ENCODE measurements at places on chromosomes 6 and 20. TPM values are rescaled to one million over a fixed set of nuclear protein-coding genes. Genes with fewer than 3 reads are reported as not detected.
A peak's percentile ranks its signal among the peaks of the same experiment; 100 is the strongest.

Gene AIF1
- 69.6 TPM for total RNA-seq

Gene NCOA3
- 140 TPM for total RNA-seq

Gene IMPG1
- total RNA-seq = not detected

Gene RALGAPB
- 29.8 TPM for total RNA-seq

Gene MOCS1
- total RNA-seq = 0.69 TPM

Gene GGTLC1
- not detected for total RNA-seq

- peaks cover 69% of the 10 kb centered on the region for H3K4me1 ChIP-seq
- H3K27ac ChIP-seq = peak overlapping the region; percentile 81
- H3K27me3 ChIP-seq = no peaks in the 10 kb centered on the region
- H3K4me3 ChIP-seq = peak overlapping the region; percentile 59
Measured at GRCh38 chr6:149337320-149337719, 19.8 kb downstream of the TAB2 start.

DNA sequence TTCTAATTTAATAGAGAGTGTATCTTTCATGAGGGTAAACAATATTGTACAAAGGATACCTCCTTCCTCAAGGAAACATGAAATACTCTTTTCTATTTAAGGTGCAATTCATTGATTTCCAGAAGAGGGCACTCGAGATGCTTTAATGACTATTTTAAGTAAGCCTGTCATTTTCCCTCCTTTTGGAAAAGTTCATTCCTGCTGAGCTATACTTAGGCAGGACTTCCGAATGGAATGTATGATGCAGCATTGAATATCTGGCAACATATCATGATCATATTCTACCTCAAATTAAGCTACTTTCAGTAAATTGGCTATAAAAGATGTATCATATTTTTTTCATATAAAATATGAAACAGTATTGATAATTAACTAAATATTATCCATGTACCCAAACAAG lies 5.0 kb downstream of the DST start:
- no peaks in the 10 kb centered on the region for H3K36me3 ChIP-seq
- no peaks in the 10 kb centered on the region for H3K27me3 ChIP-seq
- no peaks in the 10 kb centered on the region for H3K4me1 ChIP-seq
- H3K27ac ChIP-seq = no peak overlapping the region
- DNase-seq = no peak
- H3K4me3 ChIP-seq = no peak overlapping the region

GRCh38 chr6:40558102-40558501 lies 29.1 kb downstream of the LRFN2 start:
- peaks cover 7% of the 10 kb centered on the region for H3K27me3 ChIP-seq
- no peaks in the 10 kb centered on the region for H3K4me1 ChIP-seq
- DNase-seq = no peak
- H3K4me3 ChIP-seq = no peak overlapping the region
- H3K27ac ChIP-seq = no peak overlapping the region

DNA sequence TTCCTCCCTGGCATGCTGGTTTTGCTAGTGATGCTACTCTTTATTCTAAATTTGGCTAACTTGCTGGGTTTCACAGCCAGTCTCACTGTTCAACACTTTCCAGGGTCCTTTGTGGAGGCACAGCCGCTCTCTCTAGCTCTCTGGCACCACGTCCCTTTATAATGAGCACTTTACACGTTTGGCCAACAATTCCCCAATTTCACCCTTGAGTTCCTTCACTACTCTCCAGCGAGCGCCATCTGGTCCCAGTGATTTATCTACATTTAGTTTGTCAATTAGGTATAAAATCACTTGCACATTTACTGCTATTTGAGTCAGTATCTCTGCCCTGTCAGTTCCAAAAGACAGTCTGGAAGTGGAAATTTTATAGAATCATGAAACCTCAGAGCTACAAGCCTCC lies 241.9 kb upstream of the MOCS1 start:
- peaks cover 4% of the 10 kb centered on the region for H3K27me3 ChIP-seq
- H3K27ac ChIP-seq = no peak overlapping the region
- H3K36me3 ChIP-seq = no peaks in the 10 kb centered on the region
- no peaks in the 10 kb centered on the region for H3K4me1 ChIP-seq

DNA sequence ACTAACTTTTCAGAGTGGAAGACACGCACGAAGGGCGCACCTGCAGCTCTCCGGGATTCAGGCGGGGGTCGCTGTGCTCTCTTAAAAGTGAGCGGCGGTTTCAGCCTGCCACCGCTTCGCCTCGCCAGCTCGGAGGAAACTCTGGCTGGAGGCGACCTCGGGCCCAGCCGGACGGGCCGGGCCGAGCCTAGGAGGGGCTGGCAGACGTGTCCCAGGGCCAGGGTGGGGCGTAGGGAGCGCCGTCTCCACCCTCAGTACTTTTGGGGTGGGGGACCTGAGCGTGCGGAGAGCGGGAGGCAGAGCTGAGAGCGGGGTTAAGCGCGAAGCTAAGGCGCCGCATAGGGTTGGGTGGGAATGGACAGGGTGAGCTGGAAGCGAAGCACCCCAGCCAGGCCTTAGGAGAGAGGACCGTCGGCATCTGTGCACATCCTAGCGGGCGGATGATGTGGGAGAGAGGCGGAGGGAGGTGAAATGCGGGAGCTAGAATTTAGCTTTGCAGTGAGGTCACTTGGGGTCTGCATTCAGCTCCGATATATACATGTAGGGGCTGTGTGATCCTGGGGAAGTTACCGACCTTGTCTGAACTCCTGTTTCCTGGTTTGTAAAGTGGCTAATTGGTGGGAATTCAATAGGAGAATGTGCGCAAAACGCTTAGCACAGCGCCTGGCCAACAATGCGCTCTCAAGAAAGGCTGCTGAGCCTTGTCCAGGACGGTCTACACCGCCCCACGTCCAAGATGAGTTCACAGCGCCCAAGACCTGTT lies 6.5 kb upstream of the TFAP2A start:
- no peak overlapping the region for H3K27ac ChIP-seq
- H3K4me3 ChIP-seq = no peak overlapping the region
- peaks cover 4% of the 10 kb centered on the region for H3K4me1 ChIP-seq
- DNase-seq = no peak

GRCh38 chr20:5825130-5825719 lies 75.0 kb downstream of the SHLD1 start:
- H3K4me3 ChIP-seq = no peak overlapping the region
- H3K27ac ChIP-seq = no peak overlapping the region
- H3K36me3 ChIP-seq = peaks cover 6% of the 10 kb centered on the region
- DNase-seq = no peak
- H3K4me1 ChIP-seq = peaks cover 12% of the 10 kb centered on the region
- H3K27me3 ChIP-seq = no peaks in the 10 kb centered on the region

DNA sequence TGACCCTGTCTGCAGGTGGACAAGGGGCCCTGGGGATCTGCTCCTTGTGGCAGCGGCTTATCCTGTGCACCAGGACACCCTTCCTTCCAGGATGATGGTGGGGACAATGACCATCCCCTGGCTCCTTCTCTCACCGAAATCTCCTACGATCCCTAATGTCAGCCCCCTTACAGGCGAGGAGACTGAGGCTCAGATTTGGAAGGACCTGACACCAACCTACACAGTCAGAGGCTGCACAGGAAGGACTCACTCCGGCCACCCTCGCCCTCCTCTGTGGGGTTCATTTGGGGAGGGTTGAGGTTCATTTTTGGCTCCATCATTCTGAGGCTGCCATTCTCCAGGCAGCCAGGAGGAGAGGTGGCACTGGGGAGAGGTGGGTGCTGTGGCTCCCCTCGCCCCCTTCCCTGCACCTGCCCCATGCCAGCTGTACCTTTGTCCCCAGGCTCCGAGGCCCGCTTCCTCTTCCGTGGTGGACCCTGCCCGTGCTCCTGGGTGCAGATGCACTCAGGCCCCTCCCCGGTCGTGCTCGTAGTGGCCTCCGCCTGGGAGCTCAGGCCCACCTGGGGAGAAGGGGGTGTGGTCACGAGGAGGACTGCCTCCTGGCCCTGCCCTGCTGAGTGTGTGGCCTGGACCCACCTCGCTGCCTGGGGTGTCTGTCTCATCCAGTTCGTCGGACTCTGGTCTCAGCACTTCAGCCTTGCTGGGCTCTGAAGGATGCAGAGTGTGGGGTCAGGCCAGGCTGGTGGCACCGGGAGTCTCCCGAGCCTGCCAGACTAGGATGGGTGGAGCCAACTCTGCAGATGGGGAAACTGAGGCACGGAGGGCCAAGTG lies 5.3 kb upstream of the CABLES2 start:
- H3K27ac ChIP-seq = no peak overlapping the region
- no peaks in the 10 kb centered on the region for H3K27me3 ChIP-seq
- H3K4me3 ChIP-seq = no peak overlapping the region
- H3K36me3 ChIP-seq = no peaks in the 10 kb centered on the region

DNA sequence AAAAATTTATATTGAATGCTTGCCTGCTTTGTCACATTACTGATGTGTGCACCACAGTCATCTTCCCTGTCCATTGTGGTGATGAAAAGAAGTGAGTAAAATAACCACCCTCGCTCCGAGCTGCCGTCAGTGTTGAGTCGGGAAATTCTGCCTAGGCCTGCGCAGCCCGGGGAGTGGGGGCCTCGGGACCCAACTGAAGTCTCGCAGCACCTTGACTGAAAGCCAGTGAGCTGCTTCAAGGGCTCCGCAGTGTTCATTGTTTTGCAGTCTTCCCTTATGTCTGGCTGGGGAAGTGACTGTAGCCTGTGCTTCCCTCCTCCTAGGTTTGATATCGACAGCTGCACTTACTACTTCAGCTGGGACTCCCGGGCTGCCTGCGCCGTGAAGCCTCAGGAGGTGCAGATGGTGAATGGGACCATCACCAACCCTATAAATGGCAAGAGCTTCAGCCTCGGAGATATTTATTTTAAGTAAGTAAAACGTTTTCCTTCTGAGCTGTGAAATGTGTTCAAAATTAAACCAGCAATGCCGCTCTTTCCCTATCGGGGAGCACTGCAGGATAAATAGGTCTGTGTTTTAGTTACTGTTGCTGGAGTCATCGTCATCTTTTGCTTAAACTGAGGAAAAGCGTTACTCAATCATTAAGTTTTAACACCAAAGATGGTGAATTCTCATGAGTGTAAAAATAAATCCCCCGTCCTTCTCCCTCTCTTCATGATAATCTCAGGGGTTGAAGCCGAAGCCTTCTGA lies 32.7 kb upstream of the SLC22A1 start:
- no peak for DNase-seq
- H3K4me1 ChIP-seq = peaks cover 3% of the 10 kb centered on the region
- H3K27me3 ChIP-seq = no peaks in the 10 kb centered on the region
- H3K4me3 ChIP-seq = no peak overlapping the region
- no peak overlapping the region for H3K27ac ChIP-seq

DNA sequence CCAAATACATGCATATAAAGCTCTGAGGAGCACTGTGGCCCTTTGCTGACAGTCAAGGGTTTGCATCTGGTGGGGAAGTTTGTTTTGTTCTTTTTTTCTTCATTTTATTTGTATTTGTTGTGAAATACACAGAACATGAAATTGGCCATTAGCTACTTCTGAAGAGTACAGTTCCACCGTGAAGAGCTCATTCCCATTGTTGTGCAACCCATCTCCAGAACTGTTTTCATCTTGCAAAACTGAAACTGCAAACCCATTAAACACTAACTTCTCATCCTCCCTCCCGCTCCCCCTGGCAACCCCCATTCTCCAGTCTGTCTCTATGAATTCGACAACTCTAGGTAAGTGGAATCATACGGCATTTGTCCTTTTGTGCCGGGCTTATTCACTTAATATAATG lies 231.3 kb downstream of the TFAP2C start:
- H3K4me1 ChIP-seq = no peaks in the 10 kb centered on the region
- no peaks in the 10 kb centered on the region for H3K36me3 ChIP-seq
- H3K27me3 ChIP-seq = peaks cover 12% of the 10 kb centered on the region
- H3K27ac ChIP-seq = no peak overlapping the region
- H3K4me3 ChIP-seq = no peak overlapping the region
- no peak for DNase-seq

- H3K4me1 ChIP-seq = peaks cover 37% of the 10 kb centered on the region
- peak overlapping the region; percentile 48 for H3K27ac ChIP-seq
- DNase-seq = peak; percentile 87
- H3K36me3 ChIP-seq = peaks cover 48% of the 10 kb centered on the region
- peak overlapping the region; percentile 66 for H3K4me3 ChIP-seq
Measured at GRCh38 chr20:44911264-44911921, 1.5 kb downstream of the PABPC1L start.

DNA sequence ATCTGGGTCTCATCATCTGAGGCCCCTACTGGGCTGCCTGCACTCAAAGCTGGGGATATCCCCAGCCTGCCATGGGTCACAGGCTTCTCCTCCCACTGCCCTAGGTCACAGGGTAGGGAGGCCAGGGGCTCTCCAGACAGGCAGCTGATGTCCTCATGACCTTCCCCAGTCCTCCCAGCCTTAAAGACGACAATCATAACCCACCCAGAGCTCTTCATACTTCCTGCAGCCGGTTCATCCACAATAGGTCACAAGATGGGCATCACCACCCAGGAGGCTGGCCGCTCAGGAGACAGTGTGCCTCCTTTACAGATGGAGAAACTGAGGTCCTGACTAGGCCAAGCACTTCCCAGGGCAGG lies 15.2 kb downstream of the TFEB start:
- H3K4me1 ChIP-seq = peaks cover 12% of the 10 kb centered on the region
- no peak overlapping the region for H3K27ac ChIP-seq
- no peaks in the 10 kb centered on the region for H3K27me3 ChIP-seq
- no peak for DNase-seq

DNA sequence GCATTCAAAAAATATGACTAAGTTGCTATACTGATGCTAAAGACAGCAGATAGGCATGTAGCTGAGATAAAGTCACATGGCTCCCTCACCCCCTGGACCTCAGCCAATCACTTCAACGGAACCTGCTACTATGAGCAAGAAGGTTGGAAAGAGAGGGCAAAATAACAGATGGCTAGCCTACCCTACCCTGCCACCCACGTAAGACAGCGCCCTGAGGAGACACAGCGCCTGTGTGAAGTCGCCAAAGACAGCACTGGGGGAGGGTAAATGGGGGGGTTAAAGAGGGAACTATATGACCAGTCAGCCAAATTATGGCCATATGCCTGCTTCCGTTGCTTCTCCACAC lies 163.2 kb downstream of the RALGAPA2 start:
- peak overlapping the region; percentile 14 for H3K27ac ChIP-seq
- H3K36me3 ChIP-seq = peaks cover 21% of the 10 kb centered on the region
- H3K27me3 ChIP-seq = no peaks in the 10 kb centered on the region
- no peak for DNase-seq

- H3K4me1 ChIP-seq = no peaks in the 10 kb centered on the region
- peaks cover 2% of the 10 kb centered on the region for H3K27me3 ChIP-seq
- no peak overlapping the region for H3K27ac ChIP-seq
- H3K36me3 ChIP-seq = no peaks in the 10 kb centered on the region
Measured at GRCh38 chr6:167237438-167238145, 53.5 kb upstream of the UNC93A start.

DNA sequence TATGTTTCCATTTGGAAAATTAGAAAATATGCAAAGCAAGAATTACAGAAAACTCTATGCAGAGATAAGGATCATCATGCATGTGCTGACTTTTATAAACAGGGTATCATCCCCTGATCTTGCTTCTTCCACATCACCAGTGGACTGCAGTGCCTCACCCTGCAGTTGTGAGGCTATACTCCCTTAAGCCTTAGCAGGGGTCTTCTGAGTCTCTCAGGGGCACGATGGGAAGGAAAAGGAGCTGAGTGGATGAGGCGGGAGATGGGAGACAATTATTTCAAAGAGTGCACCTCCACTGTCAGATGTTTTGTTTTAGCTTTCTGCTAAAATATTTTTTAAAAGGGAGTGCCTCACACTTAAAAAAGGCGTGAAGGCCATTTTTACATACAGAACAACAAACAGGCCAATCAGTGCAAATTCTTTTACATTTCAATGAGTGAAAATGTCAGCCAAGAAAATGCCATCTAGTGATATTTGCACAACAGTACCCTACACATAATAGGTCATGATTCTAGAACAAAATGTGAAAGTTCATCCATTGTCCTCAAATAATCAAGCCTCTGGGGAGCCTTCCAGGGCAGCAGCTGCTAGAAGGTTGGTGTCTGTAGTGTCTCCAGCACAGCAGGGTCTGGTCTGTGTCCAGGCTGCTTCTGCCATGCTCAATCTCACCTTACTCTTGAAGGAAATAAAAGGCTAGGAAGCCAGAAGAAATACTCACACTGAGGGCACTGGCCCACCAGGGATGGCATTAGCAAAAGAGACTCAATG lies 13.2 kb upstream of the SERPINB9 start:
- H3K4me3 ChIP-seq = no peak overlapping the region
- H3K36me3 ChIP-seq = peaks cover 3% of the 10 kb centered on the region
- peaks cover 20% of the 10 kb centered on the region for H3K4me1 ChIP-seq
- DNase-seq = no peak
- H3K27ac ChIP-seq = no peak overlapping the region

Data from activated CD4-positive, alpha-beta T cell treated with anti-CD3 and anti-CD28 coated beads, Interleukin-2, amount 10 ng/mL, durations not matched to agents 24 days and 14 days (primary cell).